Kidney (tissue), 22 donors: ENCODE measurements at places on chromosomes 7 and 10. TPM values are rescaled to one million over a fixed set of nuclear protein-coding genes. Genes with fewer than 3 reads are reported as not detected.

NPC1L1 gene
- 2.4 TPM for polyA plus RNA-seq

PRXL2A gene
- polyA plus RNA-seq = 101 TPM

GRCh38 chr10:132477398-132478340 is 59.9 kb upstream of the INPP5A start:
- DNase-seq = peak; percentile 63

DNA sequence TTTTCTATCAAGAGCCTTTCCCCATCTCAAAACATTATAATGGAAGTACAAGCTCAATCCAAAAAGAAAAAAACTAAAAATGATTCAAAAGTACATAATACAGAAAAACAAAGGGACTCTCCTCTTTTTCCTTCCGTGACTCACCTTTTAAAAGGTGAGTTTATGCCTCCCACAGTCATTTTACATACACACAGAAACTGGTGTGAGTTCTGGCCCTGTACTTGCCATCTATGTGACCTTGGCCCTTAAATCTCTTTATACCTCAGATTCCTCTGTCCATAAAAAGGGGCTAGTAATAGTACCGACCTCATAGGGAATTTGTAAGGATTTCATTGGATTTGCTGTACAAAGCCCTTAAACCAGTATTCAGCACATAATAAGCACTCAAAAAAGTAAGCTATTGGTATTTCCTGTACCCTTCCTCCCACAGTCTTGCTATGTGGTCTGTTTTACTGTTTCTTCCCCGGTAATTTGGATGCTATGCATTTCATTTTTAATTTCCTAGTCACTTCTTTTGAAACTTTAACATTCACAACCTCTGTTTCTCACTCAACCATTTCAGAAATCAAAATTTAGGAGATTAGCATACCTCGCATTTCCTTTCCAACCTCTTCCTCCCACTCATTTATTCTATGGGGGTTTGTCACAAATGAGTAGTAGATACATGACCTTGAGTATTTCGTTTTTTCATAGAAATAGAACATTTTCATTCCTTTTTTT is 39.0 kb downstream of the STK17A start:
- no peak for DNase-seq

NUTM2E gene
- 0.22 TPM for polyA plus RNA-seq

DNA sequence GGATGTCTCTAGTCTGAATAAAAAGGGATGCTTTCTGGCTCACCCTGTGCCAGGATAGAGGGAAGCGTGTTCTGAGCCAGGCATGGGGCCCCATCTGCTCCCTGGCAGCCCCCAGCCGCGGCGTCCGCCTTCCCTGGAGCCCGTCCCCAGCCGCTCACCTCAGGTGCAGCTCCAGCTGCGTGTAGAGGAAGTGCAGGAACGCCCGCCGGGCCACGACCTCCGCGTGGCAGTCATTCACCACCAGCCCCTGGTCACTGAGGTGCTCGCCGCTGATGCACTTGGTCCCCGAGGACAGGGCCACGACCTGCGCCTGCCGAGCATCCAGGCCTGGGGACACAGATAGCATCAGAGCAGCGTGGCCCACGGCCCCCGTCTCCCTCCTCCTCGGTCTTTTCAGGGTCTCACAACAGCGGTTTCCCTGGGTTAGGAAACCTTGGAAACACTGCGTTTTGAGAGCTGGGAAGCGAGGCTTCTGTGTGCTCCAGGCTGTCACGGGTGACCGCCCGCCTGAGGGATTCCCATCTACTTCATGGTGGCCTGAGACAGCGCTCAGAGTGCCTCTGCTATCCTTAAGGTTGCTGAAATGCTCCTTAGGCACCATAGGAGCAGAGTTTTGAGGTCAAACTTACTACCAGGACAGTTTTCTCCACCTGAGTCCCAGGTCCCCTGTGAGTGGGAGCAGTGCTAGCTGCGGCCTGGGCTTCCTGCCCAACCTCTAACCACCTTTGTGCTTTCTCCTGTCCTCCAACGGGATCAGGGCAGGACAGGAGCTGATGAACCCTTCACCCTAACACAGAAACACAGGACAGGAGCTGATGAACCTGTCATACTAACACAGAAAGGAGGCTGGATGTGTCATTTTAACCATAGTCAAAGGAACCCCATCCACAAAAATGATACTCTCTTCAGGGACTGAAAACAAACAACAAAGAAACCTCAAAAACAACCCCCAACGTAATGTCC is 186.1 kb downstream of the WDR37 start:
- DNase-seq = peak; percentile 34

GRCh38 chr10:6563731-6564130 is 16.3 kb downstream of the PRKCQ start:
- DNase-seq = peak; percentile 63

DNA sequence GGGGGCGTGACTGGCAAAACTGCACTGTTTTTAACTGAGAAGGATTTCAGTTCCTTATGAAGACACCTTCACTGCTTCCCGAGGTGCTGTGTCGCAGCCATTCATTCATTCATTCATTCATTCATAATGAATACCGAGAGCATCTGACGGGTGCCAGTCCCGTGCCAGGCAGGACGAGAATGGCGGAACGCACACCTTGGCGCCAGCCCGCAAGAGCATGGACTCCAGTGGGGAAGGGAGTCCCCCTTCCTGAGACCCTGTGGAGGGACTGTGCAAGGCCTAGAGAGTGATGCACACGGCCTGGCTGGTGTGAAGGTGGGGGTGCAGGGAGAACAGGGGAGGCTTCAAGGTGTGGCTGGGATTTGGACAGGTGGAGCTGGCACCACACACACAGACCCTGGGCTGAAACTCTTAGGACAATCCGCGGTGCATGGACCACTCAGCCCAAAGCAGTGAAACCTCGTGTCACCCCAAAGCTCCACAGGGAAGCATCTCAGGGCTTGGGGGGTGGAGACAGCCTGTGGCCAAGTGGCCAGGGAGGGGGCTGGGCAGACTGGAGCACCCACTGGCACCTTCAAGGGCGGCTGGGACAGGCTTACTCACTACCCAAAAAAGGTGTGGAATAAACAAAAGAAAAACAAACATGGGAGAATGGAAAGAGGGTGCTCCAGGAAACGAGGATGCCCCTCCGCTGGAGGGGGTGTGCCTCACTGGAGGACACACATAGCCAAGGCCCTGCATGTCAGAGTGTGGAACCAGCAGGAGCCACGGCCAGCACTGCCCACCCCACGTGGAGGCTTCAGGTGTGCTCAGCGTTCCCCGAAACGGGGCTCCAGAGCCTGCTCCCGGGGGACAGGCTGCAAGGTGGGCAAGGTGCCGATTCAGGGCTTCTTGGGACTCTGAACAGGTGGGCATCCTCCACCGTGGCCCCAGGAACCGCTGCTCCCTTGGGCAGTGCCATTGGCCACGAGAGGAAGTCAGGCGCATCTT is 37.7 kb downstream of the EBF3 start:
- no peak for DNase-seq

- no peak for DNase-seq
Observed at GRCh38 chr10:96613576-96613975, 26.8 kb upstream of the TM9SF3 start.

RTKN2 gene
- polyA plus RNA-seq = 0.24 TPM

DNA sequence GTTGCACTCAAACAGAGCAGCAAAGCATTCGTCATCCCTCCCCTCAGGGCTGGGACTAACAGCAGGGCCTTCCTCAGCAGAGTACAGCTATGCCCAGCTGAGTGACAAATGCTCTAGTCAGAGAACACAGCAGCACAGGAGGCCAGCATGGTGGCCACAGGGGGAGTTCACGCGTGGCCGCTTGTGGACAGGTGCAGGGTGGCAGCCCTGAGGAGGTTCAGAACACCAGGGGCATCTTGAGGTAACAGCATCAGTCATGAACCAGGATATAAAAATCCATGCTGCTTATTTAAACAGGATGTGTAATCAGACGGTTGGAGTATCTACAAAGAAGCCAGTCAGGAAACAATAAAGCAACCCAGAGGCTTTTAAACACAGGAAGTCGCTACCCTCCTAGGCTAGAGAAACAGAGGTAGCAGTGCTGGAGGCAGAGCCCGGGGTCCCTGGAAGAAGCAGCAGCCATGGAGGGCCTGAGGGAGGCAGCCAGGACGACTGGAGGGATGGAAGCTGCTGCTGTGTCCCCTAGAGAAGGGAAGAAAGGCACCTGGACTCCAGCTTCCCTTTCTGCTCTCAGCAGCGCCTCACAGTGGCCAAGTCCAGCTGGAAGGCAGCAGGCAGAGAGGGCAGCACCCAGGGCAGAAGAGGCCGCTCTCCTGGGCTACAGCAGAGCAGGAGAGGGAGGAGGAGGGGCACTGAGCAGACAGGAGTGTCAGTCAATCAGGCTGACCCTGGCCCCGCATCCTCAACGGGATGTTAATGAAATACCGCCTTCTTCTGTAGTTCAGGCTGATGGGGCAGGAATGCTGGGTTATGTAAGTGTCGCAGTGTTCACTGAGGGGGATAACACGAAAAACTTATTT is 70.8 kb upstream of the UCN3 start:
- DNase-seq = peak; percentile 61

DNA sequence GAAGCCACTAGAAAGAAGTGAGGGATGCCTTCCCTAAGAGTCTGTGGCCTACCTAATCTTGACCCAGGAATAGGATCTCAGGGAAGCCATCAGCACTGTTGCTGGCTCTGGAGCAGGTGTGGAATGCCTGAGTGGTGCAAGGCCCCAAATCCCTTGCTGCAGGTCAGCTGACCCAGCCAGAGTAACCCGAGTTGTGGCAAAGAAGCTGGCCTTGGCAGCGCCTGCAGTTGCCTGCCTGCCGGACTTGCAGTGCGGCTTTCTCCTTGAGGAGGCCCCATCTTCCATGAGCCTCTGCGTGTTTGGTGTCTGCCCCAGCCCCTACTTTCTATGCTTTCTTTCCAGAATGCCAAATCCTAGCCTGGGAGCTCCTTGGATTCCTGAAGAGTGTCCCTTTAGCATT is 5.8 kb downstream of the KIAA1217 start:
- DNase-seq = no peak

P4HA1 gene
- polyA plus RNA-seq = 15.7 TPM

PIP gene
- not detected for polyA plus RNA-seq
